ENCODE measurements at places on chromosomes 1 and 21.

- no peak for DNase-seq
Observed at GRCh38 chr1:37453647-37454046, 20.7 kb upstream of the ZC3H12A start.

DNA sequence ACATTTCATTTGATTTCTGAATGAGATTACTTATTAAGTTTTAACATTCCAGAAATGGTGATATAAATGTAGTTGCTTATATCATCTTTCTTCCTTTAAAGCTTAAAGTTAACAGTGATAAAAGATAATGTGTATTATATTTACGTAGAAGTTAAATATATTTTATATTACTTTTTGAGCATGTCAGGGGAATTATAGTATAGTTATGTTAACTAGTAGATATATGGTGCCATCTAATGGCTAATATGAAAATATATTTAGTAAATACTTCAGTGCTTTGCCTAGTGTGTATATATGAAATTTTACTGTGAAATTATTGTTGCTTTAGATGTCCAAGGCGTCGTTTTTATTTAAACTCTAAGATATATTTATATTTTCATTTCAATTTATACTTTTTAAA lies 51.5 kb downstream of the SYT14 start:
- peak; percentile 32 for DNase-seq

GRCh38 chr1:68453060-68453670 lies 3.4 kb upstream of the RPE65 start:
- no peak for DNase-seq

DNA sequence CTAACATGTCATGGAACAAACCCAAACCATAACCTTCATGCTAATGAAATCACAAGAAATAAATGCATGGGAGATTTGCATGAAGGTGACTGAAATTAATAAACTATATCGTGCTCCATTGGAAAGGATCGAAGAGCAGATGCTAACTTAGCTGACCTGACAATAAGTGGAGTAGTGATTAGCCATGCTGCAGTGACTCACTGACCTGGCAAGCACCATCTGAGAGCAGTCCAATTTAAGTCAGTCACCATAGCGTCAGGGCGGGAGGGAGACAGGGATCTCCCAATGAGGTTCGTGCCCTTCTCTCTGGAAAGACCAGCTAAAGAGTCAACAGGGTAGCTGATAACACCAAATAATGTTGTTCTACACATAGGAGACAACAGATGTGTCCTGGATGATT lies 21.5 kb downstream of the OLIG2 start:
- no peak for DNase-seq

GRCh38 chr1:19042675-19043578 lies 86.5 kb upstream of the IFFO2 start:
- no peak for DNase-seq

GRCh38 chr1:179973198-179974110 lies 18.8 kb downstream of the CEP350 start:
- DNase-seq, result no peak

DNA sequence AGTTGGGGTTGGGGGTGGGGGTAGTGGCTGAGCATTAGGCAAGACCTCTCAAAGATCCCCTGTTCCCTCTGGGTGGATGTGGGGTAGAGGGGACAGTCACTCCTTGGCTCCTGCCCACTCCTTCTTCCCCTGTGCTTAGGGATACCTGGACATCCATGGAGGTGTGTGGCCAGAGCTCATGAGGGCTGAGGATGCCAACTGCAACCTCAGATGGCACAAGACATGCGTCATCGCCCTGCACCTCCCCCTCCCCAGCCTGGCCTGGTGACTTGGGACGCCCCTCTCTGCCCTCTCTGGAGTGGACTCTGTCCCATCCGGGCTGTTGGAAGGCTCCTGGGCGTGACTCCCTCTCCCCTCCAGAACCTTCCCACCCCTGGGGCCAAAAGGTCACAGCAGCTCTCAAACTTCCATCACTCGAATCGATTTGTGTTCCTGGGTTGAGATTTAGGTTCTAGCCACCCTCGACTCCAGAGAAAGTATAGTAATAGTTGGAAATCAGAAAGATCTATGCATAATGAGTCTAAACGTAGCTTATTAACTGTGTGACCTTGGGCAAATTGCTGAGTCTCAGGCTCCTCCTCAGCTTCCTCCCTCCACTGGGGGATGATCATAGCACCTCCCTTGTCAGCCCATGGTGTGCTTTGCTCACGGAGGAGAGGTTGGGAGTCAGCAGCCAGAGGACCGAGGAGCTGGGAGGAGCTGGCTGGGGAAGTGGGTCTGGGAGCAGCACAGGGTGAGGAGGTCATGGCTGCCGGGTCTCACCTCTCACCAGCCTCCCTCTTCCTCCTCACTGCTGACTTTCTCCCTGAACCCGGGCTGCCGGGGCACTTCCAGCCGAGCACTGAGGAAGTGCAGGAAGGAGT lies 2.2 kb upstream of the PTPN7 start:
- no peak for DNase-seq

DNA sequence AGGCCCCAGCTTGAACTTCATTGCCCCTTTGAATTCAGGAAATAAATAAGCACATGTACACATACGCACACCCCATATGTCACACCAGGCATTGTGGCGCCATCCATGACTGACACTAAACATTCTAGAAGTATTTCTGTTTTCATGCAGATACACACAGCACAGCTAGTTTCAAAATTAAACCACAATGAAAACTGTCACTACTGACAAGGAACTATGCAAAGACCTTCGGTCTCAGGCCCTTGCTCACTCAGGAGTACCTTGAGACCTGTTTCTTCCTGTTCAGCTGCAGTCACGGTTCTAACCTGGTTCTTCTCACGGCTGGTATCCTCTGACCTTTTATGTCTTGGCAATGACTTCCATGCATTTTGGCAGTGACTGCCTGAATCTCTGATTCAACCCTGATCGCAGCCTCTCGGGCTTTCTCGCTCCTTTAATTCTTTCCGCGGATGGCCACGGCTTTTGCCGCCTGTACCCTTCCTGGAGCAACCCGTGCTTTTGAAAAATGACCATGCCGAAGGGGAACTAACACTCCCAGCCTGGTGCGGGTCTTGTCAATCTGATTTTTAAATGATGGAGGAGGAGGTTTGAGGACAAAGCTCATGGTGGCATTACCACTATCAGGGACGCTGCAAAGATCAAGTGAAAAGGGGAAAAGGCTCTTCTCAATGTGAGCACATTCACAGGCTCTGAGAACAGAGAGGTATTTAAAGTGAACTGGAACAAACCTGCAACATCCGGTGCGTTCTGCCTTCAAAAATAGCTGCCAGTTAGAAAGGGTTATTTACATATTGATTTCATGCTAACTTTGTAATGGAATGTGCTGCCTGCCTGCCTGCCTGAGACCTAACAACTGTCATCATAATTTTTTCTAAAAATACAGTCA lies 384.6 kb downstream of the RRAGC start:
- no peak for DNase-seq

- DNase-seq, result no peak
Observed at GRCh38 chr1:82466416-82466815, 665.7 kb downstream of the ADGRL2 start.

DNA sequence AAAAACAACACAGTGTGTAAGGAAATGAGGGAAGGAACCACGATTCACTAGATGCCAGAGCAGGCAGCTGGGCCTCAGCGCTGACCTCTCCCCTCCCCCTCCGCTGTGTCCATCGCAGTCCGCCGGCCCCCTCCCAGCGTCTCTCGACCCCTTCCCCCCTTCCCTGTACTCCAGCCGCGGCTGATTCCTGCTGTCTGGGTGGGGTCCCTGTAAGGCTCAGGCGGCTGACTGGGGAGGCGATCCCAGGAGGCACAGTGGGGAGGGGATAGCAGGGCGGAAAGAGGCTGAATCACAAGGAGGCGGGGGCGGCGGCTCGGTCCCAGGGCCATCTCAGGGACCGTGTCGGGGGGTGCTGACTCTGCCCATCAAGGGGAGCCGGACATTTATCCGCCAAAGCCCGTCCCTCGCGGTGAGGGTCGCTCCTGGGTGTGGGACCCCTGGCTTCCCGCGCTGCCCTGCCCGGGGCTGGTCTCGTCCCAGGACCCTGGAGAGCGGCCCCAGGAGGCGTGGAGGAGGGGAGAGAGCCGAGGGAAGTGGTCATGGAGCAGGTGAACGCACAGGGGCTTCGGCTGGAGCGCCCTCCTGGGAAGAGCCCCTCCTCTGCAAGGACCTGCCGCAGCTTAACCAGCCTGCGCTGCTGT lies 241.9 kb downstream of the PTPRU start:
- no peak for DNase-seq

GRCh38 chr1:155008015-155008941 lies 5.7 kb downstream of the ZBTB7B start:
- no peak for DNase-seq

- DNase-seq, result no peak
Observed at GRCh38 chr1:200542162-200542561, 78.4 kb downstream of the KIF14 start.

DNA sequence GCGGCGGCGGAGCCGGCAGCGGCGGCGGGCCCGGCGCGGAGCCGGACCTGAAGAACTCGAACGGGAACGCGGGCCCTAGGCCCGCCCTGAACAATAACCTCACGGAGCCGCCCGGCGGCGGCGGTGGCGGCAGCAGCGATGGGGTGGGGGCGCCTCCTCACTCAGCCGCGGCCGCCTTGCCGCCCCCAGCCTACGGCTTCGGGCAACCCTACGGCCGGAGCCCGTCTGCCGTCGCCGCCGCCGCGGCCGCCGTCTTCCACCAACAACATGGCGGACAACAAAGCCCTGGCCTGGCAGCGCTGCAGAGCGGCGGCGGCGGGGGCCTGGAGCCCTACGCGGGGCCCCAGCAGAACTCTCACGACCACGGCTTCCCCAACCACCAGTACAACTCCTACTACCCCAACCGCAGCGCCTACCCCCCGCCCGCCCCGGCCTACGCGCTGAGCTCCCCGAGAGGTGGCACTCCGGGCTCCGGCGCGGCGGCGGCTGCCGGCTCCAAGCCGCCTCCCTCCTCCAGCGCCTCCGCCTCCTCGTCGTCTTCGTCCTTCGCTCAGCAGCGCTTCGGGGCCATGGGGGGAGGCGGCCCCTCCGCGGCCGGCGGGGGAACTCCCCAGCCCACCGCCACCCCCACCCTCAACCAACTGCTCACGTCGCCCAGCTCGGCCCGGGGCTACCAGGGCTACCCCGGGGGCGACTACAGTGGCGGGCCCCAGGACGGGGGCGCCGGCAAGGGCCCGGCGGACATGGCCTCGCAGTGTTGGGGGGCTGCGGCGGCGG lies 1.0 kb downstream of the ARID1A start:
- DNase-seq, result no peak

- no peak for DNase-seq
Observed at GRCh38 chr1:117239467-117239866, 28.7 kb upstream of the VTCN1 start.

- DNase-seq, result no peak
Observed at GRCh38 chr1:67542747-67543146, 112.5 kb upstream of the SERBP1 start.

DNA sequence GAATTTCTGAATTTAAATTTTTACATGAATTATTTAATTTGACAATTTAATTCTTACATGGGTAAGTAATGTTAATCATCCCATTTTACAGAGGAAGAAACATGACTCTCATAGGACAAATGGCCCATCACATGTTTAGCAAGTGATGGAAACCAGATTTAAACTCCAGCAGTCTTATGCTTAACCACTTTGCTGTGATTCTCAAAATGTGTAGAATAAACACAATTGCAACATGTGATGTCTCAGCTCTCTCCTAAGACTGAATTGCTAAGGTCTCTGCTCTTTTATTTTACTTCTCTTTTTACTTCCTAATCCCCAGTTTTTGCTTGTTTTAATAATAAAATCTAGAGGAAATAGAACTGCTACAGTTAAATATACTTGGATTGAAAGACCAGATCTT lies 42.8 kb downstream of the HS2ST1 start:
- DNase-seq, result no peak

GRCh38 chr1:67710417-67710816 lies 25.4 kb downstream of the GADD45A start:
- DNase-seq, result no peak

DNA sequence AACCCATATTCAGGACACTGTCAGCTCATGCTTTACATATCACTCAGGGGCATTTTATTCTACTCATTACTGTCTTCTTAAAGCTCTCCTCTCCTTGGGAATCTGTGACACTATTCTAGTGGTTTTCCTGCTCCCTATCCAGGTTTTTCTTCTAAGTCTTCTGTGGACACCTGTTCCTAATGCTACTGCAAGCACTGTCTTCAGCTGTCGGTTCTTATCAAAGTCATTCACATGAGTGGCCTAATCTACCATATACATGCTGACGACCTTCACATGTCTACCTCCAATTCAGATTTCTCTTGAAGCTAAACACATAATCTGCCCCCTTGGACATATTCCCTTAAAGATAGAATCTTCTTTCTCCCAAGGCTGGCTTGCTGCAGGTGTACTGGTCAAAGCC lies 39.8 kb upstream of the PRRX1 start:
- no peak for DNase-seq

DNA sequence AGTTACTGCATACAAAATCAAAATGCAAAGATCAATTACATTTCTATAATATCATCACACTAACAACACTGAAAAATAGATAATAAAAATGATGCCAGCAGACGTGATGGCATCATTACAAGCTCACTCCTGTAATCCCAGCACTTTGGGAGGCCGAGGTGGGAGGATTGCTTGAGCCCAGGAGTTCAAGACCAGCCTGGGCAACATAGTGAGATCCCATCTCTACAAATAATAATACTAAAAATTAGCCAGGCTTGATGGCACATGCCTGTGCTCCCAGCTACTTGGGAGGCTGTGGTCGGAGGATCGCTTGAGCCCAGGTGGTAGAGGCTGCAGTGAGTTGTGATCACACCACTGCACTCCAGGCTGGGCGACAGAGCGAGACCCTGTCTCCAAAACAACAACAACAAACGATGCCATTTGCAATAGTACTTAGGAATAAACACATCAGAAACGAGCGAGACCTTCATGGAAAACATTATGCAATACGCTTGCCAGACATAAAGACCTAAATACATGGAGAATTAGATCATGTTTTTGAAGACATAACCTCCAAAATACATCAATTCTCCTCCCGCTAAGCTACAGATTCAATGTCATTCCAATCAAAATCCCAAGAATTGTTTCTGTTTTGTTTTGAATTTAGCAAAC lies 86.6 kb upstream of the ERRFI1 start:
- no peak for DNase-seq

GRCh38 chr1:152495066-152495675 lies 15.4 kb upstream of the LCE5A start:
- DNase-seq, result no peak

DNA sequence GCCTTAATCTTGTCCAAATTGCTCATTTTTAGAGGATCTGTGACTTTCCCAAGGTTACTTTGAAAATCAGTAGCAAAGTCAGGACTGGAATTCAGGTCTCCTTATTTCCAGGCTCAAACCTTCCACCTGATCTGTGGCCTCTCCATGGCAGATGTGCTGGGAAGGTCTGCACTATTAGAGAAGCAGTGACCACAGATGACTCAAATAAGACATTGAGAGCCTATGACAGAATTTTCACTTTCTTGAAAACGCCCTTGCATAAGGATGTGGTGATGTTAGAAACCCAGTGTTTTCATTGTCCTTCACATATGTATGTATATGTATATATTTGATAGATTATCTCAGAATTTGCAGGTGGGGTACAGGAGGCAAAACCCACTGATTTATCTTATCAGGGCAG lies 45.3 kb downstream of the TTC39A start:
- no peak for DNase-seq

Data from NCI-H2081 treated with DMSO at 0.1 percent for 48 hours (cell line).